ENCODE measurements at places on chromosomes 1 and 21.

- DNase-seq, result peak; percentile 83
These were observed 51.4 kb downstream of the KIF21B start for GRCh38 chr1:200971955-200972711.

DNA sequence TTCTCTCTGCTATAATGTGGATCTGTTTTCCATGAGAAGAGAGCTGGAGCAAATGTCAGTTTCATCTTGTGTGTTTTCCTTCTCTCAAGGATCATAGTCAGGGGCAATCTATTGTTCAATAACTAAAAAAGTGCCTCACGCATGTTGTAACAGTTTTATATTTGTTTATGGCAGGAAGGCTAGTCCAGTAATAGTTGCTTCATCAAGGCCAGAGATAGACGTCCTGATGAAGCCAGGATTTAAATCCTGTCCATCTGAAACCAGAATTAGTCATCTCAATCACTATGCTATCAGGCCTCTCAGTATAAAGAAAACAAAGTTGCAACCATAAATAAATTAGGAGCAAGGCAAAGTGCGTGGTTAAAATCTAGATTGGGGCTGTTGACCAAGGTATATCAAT, 30.2 kb upstream of the DUSP10 start:
- DNase-seq, result no peak

DNA sequence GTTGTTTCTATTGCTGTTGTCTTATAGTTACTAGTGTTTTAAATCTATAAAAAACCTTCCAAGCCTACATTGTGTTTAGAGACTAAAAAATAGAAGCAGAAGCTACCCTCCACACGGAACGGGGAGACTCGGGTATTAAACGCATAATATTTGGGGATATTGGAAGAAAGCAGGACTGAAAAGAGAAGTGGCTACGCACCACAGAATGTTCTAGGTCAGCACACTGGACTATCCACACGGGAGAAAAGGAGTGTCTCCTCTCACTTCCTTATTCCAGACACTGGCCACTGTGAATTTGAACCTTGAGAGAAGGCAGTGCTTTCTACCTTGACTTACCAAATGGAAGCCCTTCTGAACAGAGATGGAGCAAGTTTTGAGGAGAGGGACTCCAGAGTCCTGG, 1.0 kb upstream of the OR10J4 start:
- DNase-seq, result no peak

DNA sequence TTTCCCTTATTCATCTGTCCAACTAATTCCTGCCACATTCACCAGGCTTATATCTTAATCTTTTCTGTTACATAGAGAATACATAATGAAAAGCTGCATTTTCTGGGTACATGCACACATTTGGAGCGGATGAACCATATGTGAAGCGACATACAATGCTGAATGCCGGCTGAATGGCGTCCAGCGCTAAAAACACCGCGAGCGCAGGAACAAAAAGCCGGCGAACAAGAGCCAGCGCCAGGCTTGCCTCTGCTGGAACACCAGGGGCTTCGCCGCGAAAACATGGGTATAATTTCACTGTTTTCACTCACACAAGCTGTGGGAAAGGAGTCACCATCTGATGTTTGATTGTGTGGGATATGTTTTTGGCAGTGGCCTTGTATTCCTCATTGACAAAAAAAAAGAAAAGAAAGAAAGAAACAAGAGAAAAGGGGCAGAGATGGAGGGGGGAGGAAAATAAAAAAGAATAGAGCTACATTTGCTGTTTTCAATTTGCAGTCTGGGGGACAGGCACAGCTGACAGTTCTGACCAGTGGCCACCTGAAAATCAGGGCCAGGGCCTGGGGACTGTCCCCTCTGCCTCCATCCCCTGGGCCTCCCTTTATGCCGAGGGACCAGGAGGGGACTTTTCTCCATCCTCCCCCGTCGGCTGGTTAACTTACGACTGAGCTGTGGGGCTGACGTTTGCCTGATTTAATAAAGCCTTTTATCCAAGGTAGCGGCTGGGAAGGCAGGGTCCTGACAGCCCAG, 70.2 kb upstream of the OLIG2 start:
- DNase-seq, result no peak

- peak; percentile 36 for DNase-seq
These were observed 10.8 kb upstream of the SHISA4 start for GRCh38 chr1:201877877-201878401.

- no peak for DNase-seq
These were observed 88.4 kb downstream of the LRRC8C start for GRCh38 chr1:89721351-89721750.

DNA sequence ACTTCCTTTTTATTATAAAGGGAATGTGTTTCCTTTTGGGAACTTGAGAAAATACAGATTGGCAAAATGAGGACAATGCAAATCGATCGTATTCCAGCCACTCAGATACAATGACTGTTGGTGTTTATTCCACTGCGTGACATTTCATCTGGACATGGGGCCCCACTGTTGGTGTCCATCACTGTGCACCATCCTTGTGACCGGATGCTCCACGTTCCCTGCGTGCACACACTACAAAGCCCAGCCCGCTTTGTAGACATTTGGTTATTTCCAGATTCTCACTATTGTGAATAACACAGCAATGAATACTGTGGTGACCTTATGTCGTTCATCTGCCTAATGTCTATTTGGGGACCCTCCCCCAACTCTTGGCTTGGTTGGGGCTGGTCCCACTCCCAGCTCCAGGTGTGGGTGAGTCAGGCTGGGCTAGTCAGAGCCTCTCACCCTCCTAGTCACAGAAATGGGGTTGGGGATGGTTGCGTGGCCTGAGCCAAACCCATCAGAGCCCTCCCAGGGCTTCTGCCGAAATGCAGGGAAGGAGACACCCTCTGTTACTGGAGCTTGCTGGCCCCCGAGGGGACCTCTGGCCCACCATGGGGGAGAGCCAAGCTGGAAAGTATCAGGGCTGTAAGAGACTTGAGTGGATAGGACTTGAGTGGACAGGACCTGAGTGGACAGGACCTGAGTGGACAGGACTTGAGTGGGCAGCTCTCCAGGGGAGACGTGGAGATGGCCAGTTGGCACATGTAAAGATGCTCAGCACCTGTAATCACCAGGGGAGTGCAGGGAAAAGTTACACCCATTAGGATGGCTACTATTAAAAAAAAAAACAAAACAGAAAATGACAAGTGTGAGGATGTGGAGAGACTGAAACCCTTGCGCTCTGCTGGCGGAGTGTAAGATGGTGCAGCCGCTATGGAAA, 57.1 kb upstream of the ADARB1 start:
- DNase-seq, result peak; percentile 5

DNA sequence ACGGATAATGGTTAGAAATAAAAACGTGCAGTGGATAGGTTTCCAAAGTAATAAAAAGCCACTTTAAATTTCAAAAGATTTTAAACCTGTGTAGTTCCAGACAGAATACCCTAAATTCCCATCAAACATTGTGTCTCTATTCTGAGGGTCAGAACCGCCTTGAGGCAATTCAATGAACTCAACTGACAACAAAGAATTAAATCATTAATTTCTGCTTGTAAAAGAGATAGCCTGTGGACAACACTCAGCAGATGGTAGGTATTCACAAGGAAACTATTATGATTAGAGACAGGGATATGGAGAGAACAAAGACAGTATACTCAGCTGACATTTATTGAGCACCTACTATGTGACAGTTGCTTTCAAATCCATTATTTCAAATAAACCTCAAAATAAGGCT, 35.1 kb upstream of the JUN start:
- no peak for DNase-seq

GRCh38 chr1:106975944-106976343, 80.5 kb upstream of the PRMT6 start:
- no peak for DNase-seq

DNA sequence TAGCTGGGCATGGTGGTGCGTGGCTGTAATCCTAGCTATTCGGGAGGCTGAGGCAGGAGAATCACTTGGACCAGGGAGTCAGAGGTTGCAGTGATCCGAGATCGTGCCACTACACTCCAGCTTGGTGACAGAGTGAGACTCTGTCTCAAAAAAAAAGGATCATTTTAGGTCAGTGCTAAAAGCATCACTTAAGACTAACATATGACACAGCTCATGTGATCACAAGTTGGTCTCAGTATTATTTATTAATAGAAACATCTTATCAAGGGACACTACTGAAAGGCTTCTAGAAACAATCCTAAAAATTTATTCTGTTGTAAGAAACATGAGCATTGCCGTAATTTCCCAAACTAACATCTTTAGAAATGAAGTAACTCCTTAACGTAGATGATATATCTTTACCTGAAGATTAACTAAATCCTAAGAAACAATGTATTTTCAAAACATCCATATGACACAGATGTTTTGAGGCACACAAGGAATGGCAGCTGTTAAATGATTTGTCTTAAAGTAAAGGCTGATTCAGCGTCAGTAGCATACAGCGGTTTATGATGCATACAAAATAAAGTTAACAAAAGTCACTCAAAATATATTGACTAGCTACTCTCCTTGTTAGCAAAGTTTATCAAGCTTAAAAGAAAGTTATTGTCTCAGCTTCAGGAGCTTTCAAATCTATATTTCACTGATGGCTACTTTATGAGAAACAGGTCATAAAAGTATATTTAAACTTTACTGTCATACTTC, 2.6 kb downstream of the NIBAN1 start:
- no peak for DNase-seq

DNA sequence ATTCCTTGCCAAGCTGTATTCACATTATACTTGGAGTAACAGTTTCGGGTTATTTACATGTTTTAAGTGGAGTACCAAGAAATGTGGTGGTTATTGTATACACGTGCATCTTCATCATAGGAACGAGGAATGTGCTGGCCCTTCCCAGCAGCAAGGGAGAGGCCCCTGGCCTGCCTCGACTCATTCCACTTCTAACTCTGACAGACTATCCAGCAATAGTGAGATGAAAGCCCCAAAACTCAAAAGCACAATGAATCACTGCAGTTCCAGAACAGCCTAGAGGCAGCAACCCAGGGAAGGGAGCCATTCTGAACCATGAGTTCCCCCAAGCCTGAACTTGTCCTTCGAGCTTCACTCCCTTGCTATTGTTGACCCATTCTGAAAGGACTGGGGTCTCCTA, 23.1 kb downstream of the FAM89A start:
- DNase-seq, result no peak

DNA sequence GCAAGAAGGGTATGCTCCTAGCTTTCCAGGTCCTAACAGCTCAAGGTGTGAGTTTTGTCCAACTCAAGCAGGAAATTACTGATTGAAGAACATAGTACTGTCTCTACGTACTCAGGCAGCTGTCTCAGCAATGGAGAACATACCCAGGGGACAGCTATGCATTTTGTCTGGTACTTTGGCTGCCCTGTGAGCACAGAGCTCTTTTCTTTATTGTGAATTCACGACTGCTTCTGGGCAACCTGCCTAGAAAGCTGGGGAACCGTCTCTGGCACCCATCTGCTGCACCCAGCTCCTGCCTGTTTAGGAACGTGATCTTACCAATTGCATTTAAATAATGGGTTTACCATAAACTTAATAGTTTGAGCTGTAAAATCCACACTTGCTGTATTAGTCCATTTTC, 258.1 kb downstream of the HHAT start:
- DNase-seq, result no peak

DNA sequence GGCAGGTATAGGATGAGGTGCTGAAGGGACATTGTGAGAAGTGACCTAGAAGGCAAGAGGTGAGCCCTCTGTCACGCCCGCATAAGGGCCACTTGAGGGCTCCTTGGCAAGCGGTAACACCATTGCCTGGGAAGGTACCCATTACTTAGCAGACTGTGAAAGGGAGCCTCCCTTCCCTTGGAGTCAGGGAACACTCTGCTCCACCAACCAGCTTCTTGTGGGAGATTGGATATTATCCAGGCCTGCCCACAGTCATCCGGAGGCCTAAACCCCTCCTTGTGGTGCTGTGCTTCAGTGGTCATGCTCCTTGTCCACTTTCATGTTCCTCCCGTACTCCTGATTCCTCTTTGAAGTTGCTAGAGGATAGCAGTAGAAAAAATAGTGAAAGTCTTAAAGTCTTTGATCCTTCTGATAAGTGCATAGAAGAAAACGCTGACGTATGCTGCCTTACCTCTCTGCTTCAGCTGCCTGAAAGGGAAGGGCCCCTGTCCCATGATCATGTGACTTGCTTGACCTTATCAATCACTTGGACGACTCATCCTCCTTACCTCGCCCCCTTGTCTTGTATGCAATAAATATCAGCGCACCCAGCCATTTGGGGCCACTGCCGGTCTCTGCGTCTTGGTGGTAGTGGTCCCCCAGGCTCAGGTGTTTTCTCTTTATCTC, 16.0 kb downstream of the RBBP4 start:
- DNase-seq, result no peak
